Mucosa of gallbladder (tissue), 1 donor: ENCODE measurements at places on chromosomes 4 and X.
A peak's percentile ranks its signal among the peaks of the same experiment; 100 is the strongest.

GRCh38 chrX:130299279-130300009 lies 30.7 kb upstream of the ZNF280C start:
- DNase-seq: no peak

DNA sequence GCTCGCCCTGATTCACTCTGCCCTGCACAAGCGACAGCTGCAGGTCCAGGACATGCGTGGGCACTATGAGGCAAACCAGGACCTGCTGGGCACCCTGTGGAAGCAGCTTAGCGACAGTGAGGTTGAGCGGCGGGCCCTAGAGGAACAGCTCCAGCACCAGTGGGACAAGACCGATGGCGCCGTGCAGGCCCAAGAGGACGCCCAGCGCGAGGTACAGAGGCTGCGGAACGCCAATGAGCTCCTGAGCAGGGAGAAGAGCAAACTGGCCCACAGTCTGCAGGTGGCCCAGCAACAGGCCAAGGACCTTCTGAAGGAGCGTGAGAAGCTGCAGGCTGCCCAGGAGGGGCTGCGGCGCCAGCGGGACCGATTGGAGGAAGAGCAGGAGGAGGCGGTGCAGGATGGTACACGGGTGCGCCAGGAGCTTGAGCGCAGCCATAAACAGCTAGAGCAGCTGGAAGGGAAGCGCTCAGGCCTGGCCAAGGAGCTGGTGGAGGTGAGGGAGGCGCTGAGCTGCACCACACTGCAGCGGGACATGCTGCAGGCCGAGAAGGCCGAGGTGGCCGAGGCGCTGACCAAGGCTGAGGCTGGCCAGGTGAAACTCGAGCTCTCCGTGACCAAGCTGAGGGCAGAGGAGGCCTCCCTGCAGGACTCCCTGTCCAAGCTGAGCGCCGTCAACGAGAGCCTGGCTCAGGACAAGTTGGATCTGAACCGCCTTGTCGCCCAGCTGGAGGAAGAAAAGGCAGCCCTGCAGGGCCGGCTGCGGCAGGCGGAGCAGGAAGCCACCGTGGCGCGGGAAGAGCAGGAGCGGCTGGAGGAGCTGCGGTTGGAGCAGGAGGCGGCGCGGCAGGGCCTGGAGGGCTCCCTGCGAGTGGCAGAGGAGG lies 12.8 kb downstream of the SMIM10L2A start:
- no peak for DNase-seq

DNA sequence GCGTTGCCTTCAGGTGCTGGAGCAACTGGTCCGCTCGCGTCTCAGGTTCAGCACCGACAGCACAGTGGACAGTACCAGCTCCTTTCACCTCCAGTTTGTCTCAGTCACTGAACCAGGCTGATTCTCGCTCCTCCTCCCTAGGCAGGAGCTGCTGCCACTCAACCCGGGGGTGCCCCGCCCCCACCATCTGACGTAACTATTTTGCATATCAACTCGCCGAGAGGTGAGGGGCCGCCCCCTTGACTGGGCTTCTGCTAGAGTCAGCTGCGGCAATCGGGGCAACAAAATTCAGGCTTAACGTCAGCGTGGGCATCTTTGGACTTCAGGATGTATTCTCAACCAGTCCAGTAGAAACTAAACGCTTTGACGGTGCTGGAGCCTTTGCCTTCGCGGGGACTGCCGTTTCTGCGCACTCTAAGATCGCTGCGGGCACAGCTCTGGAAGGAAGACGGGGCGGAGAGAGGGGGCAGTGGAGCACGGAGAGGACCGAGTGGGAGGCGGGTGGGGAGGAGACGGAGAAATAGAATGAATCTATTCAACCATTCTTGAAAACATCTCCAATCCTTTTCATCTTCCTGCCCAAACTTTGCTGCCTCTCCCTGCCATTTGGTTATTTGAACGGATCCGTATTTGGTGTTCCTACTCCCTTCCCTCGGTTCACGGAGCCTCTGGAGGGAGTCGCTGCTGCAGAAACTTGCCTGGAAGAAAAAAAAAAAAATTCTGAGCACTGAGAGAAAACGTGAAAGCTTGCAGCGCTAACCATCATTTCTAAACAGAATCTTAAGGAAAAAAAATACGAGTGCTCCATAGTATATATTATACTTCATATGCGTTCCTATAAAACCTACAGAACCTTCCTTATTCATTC lies at the start of gene FSTL5:
TSS of gene FSTL5 (minus strand) at position 109 of the 868 bp plus-strand sequence. CDS start 52,604 bp downstream, outside the sequence.
- peak; percentile 16 for DNase-seq

DNA sequence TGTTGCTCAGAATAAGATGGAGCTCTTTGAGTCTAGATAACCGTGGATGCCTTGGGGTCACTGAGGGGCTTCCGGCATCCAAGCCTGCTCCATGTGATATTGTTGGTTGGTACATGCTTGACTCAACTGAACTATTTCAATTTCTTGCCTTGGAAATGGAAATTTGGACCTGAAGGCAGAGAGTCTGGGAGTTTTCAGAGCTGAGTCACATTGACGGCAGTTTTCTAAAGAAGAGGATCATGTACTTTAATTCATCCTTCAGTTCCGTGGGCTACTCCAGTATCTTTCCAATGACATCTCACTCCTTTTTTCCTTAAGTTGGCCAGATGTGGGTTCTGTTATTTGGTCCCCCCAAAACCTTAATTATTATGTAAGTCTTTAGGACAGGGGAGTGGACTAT lies 100.5 kb downstream of the MFAP3L start:
- DNase-seq: no peak

- no peak for DNase-seq
Measured at GRCh38 chr4:2087170-2087569, 28.0 kb downstream of the NAT8L start.
